ENCODE measurements at places on chromosomes 2 and 18.

DNA sequence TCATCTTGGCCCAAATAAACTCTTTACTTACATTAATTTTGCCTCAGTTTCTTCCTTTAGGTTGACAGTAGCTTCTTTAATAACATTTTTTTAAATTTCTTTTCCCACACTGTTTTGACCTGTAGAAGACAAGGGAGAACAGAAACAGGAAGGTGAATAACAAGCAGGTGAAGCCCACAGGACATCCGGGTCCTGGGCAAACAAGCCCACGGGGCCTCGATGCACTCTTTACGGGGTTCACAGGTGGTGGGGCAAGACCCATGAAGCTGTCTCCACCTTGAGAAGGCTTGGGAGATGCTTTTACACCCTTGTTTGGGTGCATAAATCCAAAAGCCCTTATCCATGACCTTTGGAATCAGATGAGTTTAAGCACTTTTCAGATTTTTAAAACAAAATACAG lies 301.0 kb upstream of the MGAT5 start:
- DNase-seq, result no peak

GRCh38 chr2:234254783-234255521 lies 204.4 kb downstream of the SPP2 start:
- no peak for DNase-seq

DNA sequence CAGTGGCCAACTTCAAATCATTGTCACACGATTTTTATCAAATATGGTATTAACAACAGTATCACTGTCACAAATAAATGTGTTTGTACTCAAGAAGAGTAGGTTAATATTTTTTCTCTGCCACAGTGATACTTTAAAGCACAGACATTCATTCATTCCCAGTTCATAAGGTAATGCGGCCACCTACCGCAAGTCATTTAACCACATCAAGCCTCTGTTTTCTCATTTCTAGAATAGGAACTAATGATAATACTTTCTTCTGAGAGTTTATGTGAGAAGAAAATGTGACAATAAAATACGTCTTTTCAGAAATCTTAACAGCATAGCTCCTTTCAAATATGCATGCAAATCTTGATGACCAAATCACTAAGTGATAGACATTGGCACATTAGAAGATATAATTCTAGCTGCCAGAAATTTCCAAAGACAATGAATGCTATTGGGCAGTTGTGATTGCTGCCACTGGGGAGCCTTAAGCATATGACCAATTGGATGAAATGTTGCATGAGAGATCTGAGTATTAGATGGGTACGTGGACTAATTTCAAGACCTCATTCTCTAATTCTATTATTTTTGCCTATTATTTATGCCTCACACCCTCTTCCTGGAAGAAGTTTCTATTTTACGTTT lies 430.9 kb downstream of the PID1 start:
- DNase-seq, result no peak

GRCh38 chr2:64770137-64770780 lies 116.5 kb upstream of the SERTAD2 start:
- no peak for DNase-seq

- no peak for DNase-seq
These were observed 61.3 kb downstream of the NUP35 start for GRCh38 chr2:183185534-183185933.

GRCh38 chr2:133317178-133317577 lies 251.1 kb downstream of the NCKAP5 start:
- DNase-seq, result no peak

- peak; percentile 60 for DNase-seq
These were observed 66.7 kb downstream of the TWIST2 start for GRCh38 chr2:238914648-238915015.

- DNase-seq, result no peak
These were observed 87.4 kb upstream of the RBMS1 start for GRCh38 chr2:160581035-160581434.

GRCh38 chr2:76270096-76270710 lies 559.5 kb upstream of the GCFC2 start:
- DNase-seq, result no peak

GRCh38 chr2:217360781-217361482 lies 501.1 kb upstream of the TNP1 start:
- DNase-seq, result peak; percentile 65

DNA sequence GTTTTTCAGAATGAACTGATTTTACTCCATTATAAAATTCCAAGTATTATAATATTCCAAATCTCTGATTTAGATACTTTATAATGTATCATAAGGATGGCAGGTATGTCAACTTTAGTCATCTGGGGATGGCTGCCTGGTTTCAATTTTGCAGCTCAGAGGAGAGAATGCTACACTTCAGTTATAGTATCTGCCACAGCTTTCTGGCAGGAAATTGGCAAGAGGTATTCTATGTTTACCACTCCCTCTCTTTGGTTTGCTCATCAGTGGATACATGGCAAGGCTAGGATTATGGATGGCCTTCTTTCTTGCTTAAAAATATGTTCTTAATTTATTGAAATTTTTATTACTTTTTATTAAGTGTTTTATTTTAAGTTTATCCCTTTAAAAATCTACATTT lies 67.0 kb upstream of the TNFRSF11A start:
- no peak for DNase-seq

DNA sequence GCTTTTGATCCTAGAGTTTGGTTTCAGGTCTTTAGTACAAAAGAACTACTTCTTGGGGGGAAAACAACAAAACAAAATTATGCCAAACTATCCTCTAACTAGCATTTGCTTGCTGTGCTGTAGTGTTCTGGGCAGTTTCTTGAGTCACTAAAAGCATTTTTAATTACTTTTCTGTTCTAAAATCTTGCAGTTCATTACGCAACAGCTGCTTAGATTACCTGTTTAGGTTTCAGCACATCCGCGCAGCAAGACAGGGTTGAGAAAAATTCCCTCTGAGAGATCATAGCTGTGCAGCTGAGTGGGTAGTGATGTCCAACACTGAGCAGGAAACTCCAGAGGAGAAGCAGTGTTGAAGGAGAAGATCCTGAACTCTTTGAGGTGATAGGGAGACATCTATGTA lies 9.0 kb downstream of the DAW1 start:
- no peak for DNase-seq

DNA sequence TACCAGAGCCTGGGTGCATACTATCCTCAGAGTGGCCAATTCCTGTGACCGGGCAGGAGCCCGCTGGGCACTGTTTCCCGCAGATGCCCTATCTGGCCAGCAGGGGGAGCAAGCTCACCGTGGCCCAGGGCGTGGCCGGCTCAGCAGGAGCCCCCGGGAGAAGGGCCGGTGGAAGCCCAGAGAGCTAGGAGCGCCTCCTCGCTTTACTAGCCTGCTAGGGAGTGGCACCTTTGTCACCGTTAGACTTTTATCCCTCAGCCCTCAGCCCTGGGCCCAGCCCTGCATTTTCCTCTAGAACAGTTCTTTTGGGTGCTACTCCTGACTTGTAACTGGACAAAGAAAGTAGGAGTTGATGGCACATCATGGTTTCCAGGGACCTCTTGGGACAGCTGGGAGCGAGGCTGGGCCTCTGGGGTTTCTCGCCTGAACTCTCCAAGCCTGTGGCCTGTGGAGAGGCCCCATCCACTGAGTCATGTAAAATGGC lies 24.0 kb downstream of the TMEM177 start:
- DNase-seq, result peak; percentile 53

GRCh38 chr2:240457223-240458043 lies 22.0 kb downstream of the GPC1 start:
- DNase-seq, result no peak

- no peak for DNase-seq
These were observed 133.3 kb upstream of the NOL4 start for GRCh38 chr18:34357944-34358580.

DNA sequence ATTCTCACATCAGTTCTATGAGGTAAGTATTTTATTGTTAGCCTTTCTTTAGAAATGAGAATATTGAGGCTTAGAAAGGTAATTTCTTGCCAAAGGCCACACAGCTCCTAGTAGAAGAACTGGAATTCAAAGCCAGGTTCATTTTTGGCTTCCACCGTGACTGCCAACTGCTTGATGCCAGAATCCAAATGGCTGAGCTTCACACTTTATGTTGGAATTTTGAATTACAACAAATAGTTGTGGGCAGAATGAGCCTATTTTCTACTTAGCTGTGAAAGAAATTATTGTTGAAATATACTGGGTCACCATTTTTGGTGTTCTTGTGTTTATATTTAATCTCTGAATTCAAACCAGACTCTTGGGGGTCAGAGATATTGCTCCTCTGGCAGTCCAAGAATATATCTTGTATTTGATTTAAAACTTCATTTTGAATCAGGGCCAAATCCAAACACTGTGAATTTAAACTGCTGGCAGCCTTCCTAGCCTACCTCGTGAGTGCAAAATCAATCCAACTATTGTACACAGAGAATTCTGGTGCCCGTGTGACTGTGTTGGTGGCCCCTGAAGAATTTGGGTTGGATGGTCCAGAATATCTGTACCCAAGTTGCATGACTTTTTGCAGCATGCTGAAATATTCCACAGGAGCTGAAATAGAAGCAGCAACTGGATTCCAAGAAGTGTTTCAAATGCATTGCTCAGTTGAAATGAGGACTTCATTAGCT lies 35.6 kb upstream of the LPIN1 start:
- DNase-seq, result no peak

DNA sequence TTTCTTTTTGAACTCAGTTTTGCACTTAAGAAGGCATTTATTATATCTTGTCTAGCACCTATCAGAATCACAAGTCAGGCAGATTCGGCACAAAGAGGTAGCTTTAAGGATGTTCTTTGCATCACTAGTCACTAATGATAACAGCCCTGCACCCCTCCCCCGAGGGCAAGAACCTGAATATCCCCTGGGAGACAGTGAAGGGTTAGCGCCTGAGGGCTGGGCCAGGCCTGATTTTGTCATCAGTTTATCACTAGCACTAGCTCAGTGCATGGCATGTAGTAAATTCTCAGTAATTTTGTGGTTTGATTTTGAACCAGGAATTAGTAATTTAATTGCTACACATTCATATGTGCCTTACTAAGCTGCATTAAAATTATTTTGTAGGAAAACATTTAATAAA lies 23.9 kb upstream of the HS6ST1 start:
- no peak for DNase-seq

- peak; percentile 68 for DNase-seq
These were observed 54.2 kb downstream of the PDE1A start for GRCh38 chr2:182372661-182373060.

DNA sequence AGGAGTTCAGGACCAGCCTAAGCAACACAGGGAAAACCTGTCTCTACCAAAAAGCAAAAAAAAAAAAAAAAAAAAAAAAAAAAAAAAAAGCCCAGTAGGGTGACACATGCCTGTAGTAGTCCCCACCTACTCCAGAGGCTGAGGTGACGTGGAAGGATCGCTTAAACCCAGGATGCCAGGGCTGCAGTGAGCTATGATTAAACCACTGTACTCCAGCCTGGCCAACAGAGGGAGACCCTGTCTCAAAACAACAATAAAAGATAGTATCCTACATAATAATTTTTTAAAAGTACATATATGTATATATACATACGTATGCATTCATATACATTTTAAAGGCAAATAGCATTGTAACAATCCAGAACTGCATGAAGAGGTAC lies 51.7 kb downstream of the SOS1 start:
- no peak for DNase-seq

DNA sequence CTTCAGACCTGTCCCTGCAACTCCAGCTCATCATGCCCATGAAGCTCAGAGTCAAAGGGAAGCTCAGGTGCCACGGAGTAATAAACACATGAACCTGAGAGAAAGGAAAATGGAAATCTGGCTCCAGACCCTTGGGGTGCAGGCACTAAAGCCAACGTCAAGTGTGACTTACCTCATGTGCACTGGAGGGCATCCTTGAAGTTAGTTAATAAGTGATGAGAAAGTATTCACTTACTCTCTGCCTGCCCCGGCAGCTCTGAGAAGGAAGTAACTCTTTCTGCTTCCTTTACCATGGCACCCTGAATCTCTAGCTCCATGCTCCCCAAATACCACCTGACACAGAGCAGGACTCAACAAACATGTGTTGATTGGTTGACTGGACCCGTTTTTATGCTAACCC lies 21.4 kb upstream of the AGAP1 start:
- DNase-seq, result no peak

GRCh38 chr18:43589611-43590151 lies 312.4 kb upstream of the SYT4 start:
- DNase-seq, result no peak

DNA sequence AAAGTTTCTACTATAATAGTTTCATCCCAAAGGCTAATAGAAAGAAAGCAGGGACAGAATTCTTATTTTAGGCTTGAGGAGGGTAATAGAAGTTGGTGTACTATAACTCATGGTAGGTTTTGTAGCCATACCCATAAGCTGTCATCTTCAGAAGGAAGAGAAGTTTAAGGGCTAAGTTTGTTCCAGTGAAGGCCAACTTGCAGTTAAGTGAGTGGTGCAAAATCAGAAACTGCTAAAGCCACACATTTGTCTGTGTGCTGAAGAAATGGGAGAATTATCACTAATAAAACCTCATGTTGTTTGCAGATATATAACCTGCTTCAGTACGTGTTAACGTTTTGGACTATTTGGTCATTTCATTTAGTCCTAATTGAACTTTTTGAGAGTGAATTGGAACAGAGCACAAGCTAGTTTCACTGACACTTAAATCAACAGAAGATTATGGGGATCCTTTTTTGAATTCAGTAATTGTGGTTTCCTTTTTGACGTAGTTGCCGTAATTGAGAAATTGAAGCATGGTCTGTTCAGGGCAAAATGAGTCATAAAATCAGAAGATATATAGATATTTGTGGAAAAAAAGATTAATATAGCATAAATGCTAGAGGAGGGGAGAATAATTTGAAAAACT lies 69.1 kb downstream of the PHLPP1 start:
- DNase-seq, result no peak

GRCh38 chr2:3079466-3079865 lies 298.2 kb downstream of the EIPR1 start:
- no peak for DNase-seq

DNA sequence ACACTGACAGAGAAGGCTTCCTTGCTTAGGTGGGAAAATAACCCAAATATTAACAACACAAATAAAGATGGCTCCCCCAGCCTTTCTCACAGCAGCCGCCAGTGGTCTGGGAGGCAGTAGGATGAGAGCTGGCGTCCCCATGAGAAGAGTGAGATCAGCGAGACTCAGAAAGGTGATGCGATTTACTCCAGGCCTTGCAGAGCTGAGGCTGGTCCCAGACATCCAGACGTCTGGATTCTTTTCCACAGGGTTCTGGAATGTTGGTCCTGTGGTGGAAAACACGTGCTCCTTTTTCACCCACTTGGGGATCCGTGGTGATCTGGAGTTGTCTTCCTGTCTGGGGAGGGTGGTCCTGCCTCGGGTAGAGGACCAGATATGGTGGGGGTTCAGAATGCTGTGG lies 190.6 kb downstream of the CTIF start:
- DNase-seq, result no peak

GRCh38 chr18:50014606-50015005 lies 180.3 kb downstream of the MYO5B start:
- DNase-seq, result no peak

- DNase-seq, result no peak
These were observed 63.4 kb downstream of the SPATS2L start for GRCh38 chr2:200369886-200370285.

GRCh38 chr18:48129621-48130082 lies 199.2 kb upstream of the SMAD2 start:
- DNase-seq, result no peak
